ENCODE measurements at places on chromosomes 2 and 18.

- DNase-seq: no peak
Measured at GRCh38 chr2:168448980-168449379, 7.1 kb upstream of the CERS6 start.

DNA sequence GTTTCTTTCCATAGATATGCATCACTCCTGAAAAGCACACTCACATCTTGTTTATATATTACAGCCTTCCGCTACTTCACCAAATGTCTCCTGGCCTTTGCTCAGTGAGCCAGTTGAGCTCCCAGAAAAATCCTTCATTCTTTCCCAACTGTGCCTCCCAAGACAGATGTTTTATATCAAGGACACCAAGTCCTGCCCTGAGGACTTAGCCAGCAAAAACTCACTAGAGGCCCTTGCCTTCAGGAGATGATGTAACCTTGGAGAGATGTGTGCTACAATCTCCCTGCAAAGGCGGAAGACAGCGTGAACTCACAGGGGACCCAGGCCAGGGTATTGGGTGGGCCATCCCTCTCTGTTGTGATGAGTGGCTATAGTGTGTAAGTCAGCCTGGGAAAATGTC is 86.1 kb upstream of the CTAGE1 start:
- DNase-seq: no peak

DNA sequence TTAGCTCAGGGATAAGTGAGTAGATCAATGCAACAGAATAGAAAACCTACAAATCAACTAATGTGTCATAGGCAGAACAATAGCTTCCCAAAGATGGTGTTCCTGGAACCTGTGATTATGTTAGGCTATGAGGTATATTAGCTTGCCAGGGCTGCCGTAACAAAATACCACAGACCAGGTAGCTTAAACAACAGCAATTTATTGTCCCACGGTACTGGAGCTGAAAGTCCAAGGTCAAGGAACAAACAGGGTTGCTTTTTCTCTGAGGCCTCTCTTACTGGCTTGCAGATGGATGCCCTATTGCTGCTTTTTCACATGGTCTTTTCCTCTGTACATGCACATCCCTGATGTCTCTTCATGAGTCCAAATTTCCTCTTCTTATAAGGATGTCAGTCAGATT is 354.9 kb downstream of the TNS1 start:
- DNase-seq: no peak

DNA sequence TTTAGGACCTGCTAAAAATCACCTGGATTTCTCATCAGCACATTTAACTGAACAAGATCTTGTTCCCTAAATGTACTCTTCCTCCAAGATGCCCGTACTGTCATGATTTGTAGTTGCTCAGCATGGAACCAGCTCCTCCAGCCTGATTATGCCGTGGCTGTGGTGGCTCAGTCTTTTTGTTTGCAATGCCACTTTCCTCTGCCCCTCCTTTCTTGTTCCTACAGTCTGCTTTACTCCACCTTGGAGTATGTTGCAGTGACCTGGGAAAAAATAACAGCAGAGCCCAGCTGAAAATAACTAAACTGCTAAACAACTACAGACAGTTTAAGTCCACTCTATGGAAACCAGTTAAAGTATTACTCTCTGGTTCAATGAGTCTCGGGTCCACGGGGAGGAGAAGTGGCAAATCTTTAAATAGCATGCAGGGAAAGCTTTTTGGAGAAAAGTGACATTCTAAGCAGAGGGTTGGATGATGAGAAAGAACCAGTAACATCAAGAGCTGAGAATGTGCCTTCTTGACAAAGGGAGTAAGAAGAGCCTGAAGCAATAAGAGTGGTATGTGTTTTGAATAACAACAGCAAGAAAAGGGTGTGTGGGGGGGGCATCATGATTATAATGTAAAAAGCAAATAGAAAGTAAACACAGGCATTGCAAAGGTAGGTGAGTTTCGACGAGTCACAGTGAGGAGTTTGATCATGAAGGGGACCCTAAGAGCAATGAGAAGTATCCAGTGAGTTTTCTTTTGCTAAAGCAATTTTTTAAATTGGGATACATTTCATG is 225.7 kb downstream of the TMX3 start:
- no peak for DNase-seq

DNA sequence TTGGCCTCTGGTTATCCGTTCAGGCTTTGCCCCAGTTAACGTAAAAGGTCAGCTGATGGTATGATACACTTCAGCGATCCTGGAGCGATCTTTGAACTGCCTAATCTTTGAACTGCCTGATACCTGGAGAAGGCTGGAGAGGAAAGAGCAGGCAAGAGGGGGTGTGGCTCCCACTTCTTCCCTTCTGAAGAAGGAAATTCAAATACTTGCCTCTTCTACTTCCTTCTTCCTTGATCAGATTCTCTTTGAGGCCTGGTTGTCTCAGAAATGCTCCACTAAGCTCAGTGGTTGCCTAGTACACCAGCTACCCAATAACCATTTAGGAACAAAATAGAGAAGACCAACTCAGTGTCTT is 619 bp downstream of the GALM start:
- DNase-seq: peak; percentile 76

GRCh38 chr2:237430861-237431260 is 16.9 kb upstream of the COL6A3 start:
- DNase-seq: no peak

- peak; percentile 46 for DNase-seq
Measured at GRCh38 chr2:32009516-32010256, 1.1 kb downstream of the MEMO1 start.

DNA sequence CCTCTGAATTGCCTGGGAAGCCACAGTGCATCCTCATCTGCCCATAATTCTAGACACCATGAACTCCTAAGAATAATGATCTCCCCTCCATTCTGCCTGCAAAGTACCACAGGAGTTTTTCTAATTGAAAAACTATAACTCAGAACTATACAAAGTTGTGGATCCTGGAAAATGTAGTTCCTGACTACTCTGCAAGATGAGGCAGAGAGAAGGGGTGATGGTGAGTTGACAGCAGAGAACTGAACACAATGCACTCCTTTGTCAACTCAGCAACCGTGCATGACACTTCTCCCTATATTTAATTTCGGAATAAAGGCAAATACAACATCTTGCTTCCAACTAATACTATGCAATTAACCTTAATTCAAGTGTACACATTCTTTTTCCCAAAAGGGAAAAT is 471.1 kb upstream of the FAM98A start:
- DNase-seq: no peak

- no peak for DNase-seq
Measured at GRCh38 chr2:226187156-226187555, 612.5 kb downstream of the IRS1 start.

DNA sequence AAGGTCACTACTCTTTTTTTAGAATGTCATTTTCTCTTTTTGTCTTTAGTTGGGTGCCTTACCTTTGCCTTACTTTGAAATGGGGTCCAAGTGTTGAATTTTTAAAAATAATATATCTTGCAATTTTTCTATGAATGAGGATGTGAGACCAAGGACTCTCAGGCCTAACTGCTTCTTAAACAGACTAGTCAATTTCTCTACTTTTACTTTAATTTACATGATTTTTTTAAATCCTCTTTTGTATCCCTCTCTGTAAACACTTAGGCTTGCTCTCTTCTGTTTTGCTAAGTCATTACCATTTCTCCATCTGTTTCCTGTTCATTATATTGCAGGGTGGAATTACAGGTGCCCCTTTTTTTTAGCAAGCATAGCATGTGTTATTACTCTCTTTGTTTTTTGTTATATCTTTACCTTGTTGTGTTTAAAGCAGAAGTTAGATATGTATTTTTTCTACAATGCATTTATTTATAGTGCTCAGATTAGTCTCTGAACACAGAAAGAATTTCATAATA is 261.8 kb downstream of the SPAG16 start:
- no peak for DNase-seq

GRCh38 chr2:219400562-219400961 is 12.8 kb upstream of the DNPEP start:
- DNase-seq: no peak
